Nephron progenitor cell (in vitro differentiated cells): ENCODE measurements at places on chromosomes 2 and 18.

- no peak for DNase-seq
These were observed 1.7 kb downstream of the ITGA4 start for GRCh38 chr2:181458871-181459270.

- no peak for DNase-seq
These were observed 35.2 kb upstream of the LDLRAD4 start for GRCh38 chr18:13183359-13183758.

DNA sequence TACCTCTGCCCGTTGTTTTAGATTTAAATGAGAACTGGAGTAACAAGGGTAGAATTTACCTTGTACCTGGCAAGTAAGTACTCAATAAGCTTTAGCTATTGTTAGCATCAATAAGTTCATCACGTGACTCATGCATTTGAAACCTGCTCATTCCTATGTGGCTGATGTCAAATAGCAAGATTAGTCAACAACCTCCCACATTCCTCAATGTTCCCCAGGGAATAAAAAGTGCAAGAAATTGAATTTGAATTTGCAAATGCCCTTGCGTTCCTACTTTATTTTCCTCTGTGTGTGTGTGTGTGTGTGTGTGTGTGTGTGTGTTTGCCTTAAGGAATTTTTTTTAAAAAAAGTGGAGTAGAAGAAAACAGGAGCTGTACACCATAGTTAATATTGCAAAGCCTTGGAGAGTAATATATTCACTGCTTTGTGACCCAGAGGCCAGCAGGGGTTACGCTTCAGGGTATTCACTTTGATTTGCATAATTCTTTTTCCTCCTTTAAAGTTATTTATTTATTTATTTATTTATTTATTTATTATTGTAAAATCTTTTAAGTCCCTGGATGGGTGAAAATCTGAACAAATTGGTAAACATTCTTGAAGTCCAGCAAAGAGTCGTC lies 43.9 kb upstream of the DNAH7 start:
- DNase-seq: peak; percentile 17

- no peak for DNase-seq
These were observed 372.5 kb downstream of the RBM43 start for GRCh38 chr2:150889141-150889540.

DNA sequence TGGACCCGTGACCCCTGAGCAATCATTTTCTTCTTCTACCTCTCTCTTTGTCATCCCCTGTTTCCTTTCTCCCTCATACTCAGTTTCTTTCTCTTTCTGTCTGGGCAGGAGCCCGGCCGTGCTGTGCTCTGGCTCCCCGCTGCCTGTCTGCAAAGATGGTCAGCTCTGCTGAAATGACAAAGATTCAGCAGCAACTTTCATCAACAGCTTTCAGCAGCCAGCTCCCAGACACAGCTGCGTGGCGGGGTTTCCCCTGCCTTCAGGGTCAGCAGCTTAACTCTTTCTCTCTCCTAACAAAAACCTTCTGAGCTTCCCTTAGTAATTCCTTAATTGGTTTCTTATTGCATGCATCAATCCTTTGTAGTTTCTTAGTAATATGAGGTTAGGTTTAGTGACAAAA lies 1234.4 kb downstream of the CNTNAP5 start:
- DNase-seq: no peak

DNA sequence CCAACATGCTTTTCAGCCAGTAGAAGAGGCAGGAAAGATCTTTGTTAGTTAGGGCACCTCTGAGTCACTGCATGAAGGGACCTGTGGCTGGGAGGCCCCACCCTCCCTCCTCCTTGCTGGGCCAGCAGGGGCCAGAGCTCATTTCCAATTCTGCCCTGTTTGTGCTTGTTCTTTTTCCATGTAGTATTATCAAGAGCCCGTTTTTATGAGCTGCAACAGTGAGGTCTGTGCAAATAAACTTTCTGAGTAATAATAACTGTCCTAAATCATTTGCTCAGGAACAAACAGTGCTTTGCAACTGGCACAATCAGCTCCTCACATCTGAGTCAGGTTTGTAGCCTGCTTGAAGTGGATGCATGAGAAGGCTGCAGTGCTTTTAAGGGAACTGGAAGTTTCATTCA lies 128.0 kb downstream of the ARL4C start:
- no peak for DNase-seq

DNA sequence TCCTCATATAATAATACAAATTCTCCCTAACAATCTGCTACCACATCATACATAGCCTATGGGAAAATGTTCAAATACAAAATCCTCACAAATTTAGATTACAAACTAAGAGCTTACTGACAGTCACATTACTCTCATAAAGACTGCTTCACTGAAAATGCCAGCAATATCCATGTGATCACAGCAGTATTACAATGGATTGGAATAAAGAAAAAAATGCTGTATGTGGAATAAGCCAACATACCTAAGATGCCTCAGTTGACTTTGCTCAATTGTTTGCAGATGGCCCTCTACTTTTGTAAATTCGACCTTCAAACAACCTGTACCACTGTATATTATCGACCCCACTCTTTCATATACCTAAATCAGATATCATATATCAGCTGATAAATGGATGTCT lies 88.7 kb downstream of the DYM start:
- DNase-seq: no peak

DNA sequence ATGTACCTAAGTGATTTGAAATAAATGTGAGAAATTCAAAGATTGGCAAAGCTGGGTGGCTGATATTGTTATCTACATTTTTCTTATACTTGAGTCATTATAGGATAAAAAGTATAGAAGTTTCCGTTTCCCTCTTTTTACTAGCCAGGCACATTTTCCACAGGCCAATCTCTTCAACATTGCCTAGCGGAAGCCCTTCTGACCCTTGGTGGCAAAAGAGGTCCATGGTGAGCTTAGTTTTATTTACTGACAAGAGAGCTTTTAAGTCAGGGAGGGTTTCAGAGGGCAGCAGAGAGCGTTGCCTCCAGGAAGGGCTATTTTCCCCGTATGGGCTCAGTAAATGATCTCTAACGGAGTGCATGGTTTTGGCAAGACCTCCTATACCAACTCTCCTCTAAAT lies 15.1 kb upstream of the RHOB start:
- no peak for DNase-seq

GRCh38 chr2:110873597-110874452 lies 141.5 kb downstream of the ACOXL start:
- no peak for DNase-seq

- DNase-seq: no peak
These were observed 319.9 kb downstream of the MYCN start for GRCh38 chr2:16260041-16260830.

DNA sequence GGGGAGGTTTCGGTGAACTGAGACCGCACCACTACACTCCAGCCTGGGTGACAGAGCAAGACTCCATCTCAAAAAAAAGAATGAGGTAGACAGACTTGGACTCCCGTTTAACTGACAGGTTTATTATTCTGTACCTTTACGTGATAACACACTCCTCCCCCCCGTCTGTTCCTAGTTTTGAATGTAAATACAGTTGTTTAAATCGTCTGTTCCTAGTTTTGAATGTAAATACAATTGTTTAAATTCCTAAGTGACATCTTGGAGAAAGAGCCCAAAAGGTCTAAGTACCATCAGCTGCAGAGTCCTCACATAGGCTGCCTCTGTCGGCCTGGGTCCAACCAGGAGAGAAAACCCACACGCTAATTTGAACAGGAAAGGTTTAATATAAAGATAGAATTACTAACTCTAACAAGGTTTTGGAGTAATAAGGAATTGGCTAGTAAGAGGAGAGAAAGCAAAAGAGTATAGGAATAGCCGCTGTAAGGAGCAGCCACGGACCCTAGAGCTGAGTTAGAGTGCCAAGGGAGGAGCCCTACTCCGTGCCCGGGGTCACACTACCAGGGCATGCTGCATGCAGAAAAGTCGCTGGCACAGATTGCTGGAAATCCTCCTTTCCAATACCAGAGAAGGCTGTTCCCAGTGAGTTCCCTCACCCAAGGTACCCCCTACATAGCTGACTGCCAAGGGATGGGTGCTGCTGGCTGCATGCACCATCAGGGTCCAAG lies 83.5 kb upstream of the RANBP2 start:
- no peak for DNase-seq

DNA sequence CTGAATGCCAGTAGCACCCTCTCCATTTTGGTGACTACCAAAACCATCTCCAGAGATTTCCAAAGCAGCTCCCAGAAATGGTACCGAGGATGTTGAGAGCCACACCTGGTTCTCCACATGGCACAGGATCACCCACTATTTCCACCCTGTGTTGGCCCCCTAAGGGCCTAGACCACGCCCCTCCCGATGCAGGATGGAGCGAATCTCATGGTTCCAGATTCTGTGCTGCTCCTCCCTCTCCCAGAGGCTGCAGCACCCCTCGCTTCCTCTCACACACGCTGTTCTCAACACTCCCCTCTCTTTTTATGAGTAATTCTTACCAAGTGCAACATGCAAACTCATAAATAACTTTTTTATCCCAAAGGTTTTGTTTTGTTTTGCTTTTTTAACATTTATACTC lies 571.5 kb downstream of the STK39 start:
- no peak for DNase-seq

- DNase-seq: no peak
These were observed 1432.0 kb downstream of the DPP10 start for GRCh38 chr2:115874427-115874826.

DNA sequence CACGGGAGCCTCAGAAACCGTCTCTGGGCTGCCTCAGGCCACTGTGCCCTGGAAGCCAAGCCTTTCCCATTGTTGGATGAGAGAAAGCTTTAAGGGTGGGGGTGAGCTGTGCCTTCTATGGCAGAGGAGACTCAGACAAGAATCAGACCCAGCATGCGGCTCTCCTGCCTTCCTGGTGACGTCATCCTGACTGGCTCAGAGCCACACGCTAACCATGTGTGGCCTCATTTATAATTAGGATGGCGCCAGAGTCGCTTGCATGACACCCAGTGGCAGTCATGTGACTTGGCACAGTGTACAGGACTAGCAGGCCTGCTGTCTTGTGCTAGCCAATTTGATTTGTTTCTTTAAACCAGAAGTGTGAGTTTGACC lies 99.1 kb downstream of the SH3BP4 start:
- DNase-seq: no peak

DNA sequence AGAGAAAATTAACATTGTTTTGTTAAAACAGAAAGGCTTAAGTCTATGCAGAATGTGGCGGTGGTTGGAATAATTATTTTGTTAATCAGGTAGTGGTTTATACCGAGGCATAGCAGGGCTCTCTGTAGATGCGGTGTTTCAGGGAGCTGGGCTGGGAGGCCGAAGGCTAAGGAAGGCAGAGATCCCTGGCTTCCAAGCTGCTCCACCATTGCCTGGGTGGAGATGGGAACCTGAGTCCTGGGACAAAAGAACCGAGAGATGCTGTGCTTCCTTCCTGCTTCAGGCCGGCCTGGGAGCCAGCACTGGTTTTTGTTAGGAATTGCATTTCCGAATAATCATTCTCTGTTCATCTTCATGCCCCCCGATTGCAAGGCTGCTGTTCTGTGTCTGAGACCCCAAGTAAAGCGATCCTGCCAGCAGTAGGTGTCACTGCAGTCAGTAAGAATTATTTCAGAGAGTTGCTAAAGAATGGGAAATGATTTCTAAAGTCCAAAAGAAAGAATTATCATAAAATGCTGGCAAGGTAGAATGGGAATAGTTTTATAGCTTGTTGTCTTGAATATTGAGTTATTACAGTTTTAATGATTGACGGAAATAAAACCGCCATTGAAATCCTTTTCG lies 824.9 kb downstream of the GALR1 start:
- no peak for DNase-seq

GRCh38 chr2:25026008-25026530 lies 15.8 kb upstream of the EFR3B start:
- DNase-seq: no peak

GRCh38 chr2:203913947-203914346 lies 22.6 kb upstream of the ICOS start:
- DNase-seq: no peak

DNA sequence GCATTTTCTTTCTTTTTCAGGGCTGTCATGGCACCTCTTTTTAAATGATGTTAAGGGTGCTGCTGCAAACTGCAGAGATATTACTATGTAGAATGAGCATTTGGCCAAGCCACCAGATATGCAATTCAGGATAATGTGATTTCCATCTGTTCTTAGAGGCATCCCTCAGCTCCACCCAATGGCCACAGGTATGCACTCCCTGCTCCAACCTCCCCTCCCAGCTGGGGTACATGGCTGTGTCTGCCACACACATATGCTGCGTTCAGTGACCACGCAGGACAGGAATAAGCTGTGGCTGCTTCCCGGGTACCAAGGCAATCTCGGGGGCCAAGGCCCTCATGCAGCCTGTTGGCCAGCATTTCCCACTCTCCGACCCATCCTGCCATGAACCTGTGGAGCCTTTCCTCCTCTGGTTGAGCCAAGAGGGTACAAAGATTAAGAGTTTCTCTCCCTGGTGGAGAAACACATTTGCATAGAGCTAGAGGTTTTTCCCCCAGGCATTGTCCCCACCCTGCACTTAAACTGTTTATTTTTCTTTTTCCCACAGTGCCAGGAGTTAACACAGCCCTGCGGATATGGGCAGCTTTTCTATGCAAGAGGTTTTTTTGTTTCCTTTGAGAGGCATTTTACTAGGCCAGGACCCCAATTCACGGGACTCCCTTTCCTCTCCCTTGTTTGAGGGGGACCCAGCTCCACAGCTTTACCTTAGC lies 147.0 kb downstream of the GCA start:
- DNase-seq: no peak

GRCh38 chr2:159300586-159300985 lies 14.1 kb upstream of the WDSUB1 start:
- no peak for DNase-seq

DNA sequence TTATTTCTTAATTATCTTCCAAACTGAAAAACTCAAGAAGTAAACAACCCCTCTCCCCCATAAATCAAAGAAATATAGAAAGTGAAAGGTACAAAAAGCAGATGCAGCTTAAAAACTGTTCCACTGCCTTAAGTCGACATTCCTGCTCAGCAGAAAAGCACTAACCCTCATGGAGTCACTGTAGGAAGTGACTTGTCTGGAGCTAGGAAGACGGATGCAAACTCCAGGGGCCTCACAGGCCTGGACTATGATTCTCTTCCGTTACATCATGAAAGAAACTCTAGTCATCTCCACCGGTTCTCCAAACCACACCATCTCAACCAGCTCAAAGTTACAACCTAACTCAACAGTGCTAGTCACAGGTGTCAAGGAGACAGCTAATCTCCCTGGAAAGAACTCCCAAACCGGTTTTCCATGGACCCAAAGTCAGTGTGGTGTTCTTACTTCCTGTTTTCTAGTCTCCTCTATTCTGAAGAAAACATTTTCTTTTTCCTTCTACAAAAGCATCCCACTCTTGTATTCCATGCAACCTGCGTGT lies 128.4 kb downstream of the PIEZO2 start:
- DNase-seq: no peak

- DNase-seq: no peak
These were observed 26.6 kb downstream of the METTL8 start for GRCh38 chr2:171407030-171407675.
